Stimulated activated naive CD8-positive, alpha-beta T cell treated with anti-CD3 and anti-CD28 coated beads, Interleukin-15, Interleukin-2, amounts not matched to agents 100 U/mL and 50 U/mL, for 24 hours (primary cell): ENCODE measurements at places on chromosomes 1 and 21.

DNA sequence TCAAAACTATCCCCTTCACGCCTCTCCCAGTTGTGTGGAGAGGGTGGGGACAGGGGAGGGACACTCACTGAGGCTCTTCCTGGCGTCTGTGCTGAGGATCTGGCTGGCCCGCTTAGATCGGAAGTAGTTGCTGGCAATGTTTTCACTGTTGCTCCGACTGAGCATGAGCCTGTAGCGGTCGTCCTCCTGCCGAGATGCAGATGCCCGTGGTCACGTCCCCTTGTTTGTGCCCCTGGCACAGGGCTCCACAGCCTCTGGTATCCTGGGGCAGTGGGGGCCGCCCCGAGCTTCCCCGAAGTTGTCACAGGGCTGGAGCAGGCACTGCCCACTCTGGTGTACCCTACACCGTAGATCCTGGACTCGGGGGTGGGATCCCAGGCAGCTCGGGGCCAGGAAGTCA is 5.0 kb upstream of the DDOST start:
- DNase-seq: no peak

DNA sequence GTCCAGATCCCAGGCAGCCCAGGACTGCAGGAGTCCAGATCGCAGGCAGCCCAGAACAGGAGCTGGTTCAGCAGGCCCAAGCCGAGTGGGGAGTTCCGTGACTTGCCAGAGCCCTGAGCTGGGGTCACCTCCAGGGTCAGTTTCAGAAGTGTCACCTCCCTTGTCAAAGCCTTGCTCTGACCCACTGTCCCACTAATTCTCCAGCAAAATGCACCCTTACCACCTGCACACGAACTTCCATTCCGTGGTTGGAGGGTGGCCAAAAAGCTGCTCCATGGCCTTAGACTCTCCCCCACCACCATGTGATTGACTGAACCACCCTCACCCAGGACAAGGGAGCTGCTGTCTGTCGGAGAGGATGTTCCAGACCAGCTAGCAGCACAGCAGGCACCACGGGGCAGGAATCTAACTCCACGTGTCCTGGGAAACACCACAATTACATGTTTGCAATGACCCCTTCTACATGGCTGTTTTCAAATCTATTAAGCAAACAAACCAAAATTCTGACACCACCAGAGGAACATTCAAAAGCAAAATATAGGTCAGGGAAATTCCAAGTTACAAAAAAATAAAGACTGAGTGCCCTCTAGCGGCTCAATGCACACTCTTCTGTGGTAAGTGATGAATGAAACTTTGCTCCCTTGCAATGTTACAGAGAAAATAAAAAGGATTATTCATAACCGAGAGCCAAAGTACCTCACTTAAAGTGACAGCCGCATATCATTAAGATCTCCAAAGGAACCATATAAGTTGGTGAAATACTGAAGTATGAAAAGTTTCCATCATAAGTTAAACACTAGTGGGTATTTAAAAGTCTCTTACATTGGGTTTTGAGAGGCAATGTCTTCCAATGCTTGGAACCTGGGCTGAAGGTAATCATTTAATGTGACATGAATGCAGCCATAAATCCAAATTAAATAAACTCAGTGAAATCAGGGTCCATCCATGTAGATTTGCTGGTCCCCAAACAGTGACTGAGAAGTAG is 76.3 kb downstream of the NPHP4 start:
- no peak for DNase-seq

DNA sequence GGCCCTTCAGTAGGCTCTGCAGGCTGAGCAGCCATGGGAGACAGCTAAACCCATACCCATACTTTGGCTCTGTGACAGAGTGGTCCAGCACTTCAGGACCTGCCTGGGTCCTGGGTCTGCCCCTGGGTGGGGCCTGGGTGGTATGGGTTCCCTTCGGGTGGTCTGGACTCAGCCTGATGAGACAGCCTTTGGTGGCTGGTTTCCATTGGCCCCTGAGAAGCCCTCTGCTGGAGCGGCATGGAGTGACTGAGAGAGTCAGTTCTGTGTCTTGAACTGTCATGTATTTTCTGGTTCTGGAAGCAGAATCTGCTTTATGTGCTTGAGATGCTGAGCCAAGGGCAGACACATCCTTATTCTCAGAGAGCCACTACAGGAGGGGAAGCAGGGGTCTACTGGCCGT is 31.3 kb upstream of the KCNA2 start:
- no peak for DNase-seq

DNA sequence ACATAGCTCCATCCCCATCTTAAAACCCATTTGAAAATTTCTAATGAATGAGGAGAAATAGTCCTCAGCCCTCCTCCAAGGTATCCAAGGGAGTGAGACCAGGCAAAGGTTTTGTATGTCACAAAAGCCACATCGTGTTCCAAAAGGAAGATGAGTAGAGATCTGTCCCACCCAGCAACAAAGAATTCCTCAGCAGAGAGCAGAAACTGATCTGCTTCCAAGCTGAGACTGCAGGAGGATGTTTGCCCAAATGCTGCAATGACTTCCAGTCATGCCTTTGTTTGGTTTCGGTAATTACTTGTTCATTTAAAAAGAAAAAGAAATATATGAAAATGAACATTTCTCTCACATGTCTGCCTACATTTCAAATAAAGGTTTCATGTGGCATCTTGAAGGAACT is 186.9 kb downstream of the SETD4 start:
- no peak for DNase-seq

DNA sequence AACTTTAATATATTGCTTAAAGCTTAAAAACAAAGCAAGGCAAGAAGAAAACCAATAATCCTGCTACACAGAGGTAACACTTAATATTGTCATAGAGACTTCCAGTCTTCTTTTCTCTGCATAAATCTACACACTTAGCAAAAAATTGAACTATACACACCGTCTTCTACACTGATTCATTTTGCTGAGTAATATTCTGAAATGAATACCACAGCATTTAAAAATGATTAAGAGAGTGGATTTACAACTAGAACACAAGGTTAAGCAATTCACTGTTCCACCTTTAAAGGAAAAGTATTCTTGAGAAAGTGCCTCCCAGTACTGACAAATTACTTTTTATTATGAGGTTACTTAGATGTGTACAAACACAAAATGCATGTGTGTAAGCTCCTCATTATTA is 22.2 kb upstream of the ITPKB start:
- no peak for DNase-seq

DNA sequence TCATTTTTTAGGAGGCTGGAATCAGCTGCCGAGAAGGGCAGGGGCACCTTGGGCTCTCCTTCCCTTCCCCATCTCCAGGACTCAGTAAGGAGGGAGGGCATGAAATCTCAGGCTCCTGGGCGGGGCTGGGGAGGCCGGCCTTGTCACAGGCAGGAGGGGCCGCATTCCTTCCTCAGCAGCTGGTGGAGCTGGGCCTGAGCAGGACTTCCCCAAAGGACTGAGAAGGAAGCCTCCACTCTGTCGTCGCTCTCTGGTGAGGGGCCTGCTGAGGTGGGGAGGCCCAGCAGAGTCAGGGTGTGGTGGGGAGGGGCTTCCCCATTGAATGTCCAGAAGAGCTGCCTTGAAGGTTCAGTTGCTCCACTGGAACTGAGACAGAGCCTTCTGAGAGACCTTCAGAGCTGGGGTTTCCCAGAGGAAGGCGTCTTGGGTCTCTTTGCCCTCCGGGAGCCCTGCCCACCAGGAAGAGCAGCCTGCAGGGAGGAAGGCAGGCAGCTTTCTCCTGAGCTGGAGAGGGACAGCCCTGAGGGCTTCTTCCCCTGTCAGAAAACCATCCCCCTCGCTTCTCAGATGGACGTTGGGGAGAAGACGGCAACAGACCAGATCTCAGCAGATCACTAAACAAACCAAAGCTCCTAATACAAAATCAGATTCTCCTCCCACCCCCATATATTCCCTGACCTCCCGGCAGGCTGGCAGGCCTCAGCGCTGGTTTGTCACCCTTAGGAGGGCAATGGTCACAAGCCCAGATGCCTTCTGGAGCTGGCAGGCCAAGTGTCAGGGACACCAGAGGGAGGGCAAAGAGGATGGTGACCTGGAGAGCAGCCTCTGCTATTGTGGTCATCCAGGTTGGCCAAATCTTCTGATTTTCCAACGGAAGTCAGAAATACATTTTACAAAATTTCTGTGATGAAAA is 10.7 kb downstream of the KCNA10 start:
- DNase-seq: no peak

DNA sequence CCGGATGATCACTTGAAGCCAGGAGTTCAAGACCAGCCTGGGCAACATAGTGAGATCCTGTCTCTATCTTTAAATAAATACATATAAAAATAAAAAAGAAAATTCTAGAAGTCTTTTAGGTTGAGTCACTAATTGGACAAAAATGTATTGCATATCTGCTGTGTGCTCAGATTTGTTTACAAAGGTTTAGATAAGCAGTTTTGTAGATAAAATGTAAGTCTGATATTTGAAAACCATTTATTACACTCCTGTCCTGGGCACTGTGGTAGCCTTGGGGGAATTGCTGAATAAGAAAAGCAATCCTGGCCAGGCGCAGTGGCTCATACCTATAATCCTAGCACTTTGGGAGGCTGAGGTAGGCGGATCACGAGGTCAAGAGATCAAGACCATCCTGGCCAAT is 11.6 kb downstream of the GMEB1 start:
- DNase-seq: no peak

GRCh38 chr1:10787286-10787685 is 9.2 kb downstream of the CASZ1 start:
- DNase-seq: no peak

DNA sequence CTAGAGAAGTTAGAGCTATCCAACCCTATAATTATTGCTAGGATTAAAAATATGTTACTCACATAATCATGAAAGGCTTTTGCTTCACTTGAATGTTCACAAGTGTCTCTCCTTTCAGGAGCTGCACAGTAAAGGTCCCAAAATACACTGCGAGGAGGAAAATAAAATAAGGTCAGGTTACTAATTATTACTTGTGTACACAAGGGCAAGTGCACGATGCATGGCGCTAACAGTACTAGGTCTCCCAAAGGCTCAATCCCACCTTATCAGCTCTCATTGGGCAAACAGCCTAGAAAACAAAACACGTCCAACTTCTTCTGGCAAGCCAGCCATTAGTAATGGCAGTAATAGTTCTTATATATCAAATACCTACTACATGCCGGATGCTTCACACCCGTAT is 4.4 kb downstream of the SSBP3 start:
- no peak for DNase-seq

- DNase-seq: no peak
Observed at GRCh38 chr1:188065917-188066316, 1237.2 kb downstream of the PLA2G4A start.

- DNase-seq: no peak
Observed at GRCh38 chr1:234706931-234707330, 97.0 kb upstream of the IRF2BP2 start.

GRCh38 chr1:108046026-108046425 is 81.0 kb upstream of the VAV3 start:
- no peak for DNase-seq

DNA sequence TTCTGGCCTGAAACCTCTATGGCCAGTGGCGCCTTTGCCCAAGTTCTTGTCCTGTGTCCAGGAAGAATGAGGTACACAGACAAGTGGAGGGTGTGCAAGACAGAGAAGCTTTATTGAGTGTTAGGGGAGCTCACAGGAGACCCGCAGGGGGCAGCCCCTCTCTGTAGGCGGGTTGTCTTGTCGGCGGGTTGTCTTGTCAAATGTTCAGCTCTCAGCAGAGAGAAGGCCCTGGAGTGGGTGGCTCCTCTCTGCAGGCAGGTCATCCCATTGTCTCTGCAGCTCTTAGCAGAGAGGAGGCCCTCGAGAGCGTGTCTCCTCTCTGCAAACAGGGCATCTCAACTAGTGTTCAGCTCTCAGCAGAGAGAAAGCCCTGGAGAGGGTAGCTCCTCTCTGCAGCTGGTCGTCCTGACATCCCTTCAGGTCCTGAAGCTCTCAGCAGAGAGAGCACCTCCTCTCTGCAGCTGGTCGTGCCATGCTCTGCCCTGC is 11.0 kb downstream of the COL6A2 start:
- DNase-seq: no peak

DNA sequence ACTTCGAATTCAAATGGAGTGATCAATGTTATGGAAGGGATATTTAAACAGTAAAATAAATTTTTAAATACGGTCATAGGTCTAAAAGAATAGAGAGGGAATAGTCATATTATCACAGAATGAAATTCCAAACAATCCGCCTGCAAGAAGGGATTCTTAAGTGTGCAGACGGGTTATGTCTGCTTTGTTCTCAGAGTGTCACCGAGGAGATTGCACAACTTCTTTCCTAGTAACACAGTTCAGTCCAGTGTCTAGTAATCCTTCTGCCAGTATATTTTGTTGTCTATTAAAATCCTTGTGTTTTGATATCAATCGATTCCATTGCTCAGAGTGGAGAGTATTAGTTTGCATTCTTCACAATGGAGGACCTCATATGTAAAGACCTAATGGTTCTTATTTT is 48.4 kb downstream of the LRRC53 start:
- no peak for DNase-seq

GRCh38 chr1:11923069-11923826 is 3.0 kb downstream of the KIAA2013 start:
- no peak for DNase-seq

- DNase-seq: no peak
Observed at GRCh38 chr1:85555867-85556573, 24.5 kb upstream of the CCN1 start.

DNA sequence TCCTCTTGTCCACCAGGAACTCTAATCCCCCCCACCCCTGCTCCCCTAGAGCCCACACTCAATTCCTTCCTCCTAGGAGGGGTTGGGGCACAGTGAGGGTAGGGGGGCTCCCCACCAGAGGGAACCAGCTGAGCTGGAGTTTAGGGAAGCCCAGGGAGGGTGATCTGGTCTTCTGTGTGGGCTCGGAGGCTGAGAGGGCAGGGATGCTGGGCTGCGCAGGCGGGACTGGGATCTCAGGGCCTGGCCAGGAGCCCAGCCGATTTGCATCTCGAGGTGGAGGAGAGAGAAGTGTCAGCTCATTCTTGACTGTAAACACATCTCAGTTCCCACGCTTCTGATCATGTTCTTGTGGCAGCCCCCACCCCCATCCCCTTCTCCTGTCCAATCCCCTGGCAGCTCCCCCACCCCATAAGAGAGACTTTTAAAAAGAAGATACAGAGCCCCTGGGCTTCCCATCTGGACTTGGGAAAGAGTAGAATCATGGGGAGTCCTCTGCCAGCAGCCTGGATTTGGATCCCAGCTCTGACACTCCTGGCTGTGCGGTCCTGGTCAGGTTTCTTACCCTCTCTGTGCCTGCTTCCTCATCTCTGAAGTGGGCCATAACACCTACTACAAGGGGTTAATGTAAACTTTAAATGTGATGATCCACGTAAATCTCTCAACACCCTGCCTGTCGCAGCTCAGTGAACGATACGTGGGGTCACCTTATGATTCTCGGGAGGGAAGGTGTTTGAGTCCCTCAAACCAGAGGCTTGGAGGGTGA is 6.6 kb downstream of the PEAR1 start:
- no peak for DNase-seq

- DNase-seq: no peak
Observed at GRCh38 chr21:39454949-39455668, 3.3 kb downstream of the SH3BGR start.

DNA sequence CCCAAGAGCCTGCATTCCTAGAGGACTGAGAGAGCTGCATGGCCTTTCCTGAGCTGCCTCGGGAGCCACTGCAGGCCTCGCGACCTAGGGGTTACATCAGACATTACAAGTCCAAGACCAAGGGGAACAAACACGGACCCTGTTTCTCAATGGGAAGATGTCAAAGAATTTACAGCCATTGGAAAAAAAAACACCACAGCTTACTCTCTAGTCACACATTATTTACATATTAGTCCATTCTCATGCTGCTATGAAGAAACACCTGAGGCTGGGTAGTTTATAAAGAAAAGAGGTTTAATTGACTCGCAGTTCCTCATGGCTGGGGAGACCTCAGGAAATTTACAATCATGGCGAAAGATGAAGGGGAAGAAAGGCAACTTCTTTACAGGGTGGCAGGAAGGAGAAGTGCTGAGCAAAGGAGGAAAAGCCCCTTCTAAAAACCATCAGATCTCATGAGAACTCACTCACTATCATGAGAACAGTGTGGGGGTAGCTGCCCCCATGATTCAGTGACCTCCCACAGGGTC is 8.4 kb upstream of the PRMT2 start:
- DNase-seq: no peak
